ENCODE measurements at places on chromosomes 1 and 21.

GRCh38 chr1:83559129-83559840, 439.6 kb downstream of the TTLL7 start:
- no peaks in the 10 kb centered on the region for H3K27me3 ChIP-seq
- no peak for DNase-seq
- no peak overlapping the region for H3K4me3 ChIP-seq
- no peak overlapping the region for H3K27ac ChIP-seq
- no peaks in the 10 kb centered on the region for H3K4me1 ChIP-seq

DNA sequence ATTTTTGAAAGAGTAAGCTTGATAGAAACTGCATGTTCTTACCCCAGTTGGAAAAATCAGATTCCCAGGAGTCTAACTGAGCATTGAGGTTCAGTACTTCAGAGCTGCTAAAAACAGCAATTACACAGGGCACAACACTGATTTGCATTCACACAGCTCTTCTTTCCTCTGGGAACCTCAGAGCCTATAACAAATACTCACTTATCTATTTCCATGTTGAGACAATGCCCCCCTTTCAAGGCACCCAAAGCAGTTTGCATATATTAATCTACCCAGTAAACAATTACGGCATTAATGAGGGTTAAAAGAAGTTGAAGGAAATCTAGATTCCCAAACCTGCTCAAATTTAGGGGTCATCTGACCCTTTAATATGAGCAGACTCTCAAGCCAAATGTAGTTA, 126.9 kb upstream of the SLC35F3 start:
- H3K4me1 ChIP-seq: no peaks in the 10 kb centered on the region
- H3K27ac ChIP-seq: no peak overlapping the region
- no peaks in the 10 kb centered on the region for H3K36me3 ChIP-seq
- no peak for DNase-seq

DNA sequence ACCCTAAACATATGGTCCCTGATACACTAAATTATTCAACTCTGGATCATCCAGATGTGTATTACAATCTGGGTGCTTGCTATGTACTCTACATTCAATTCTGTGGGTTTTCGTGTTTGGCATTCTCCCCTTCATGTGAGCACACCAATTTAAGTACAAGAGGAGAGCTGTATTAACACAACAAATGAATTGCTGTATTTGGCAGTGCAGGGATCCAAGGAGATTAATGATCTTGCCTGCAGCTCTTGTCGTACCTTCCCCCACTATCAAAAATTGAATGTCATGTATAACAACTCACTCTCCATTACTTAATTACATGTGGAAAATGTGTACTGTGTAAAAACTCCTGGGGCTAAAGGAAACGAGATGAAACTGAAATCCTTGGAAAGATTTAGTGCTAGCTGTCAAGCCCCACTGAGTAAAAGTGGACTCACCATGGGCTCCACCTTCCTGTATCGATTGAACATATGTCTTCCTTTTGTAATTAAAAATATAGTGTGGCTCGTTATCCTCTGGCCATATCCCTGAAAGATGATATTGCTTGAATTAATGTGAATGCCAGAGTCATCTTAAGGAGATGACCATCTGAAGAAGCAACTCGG, 172.2 kb upstream of the L1TD1 start:
- H3K27ac ChIP-seq: no peak overlapping the region
- H3K4me1 ChIP-seq: no peaks in the 10 kb centered on the region
- H3K36me3 ChIP-seq: no peaks in the 10 kb centered on the region
- DNase-seq: no peak
- no peaks in the 10 kb centered on the region for H3K27me3 ChIP-seq

- H3K27me3 ChIP-seq: peaks cover 67% of the 10 kb centered on the region
- no peaks in the 10 kb centered on the region for H3K4me1 ChIP-seq
- H3K27ac ChIP-seq: no peak overlapping the region
- DNase-seq: no peak
Measured at GRCh38 chr1:21652937-21653743, 16.0 kb downstream of the RAP1GAP start.

GRCh38 chr1:177145106-177146070, 19.1 kb downstream of the ASTN1 start:
- H3K4me1 ChIP-seq: no peaks in the 10 kb centered on the region
- H3K27ac ChIP-seq: no peak overlapping the region
- no peak for DNase-seq
- no peaks in the 10 kb centered on the region for H3K36me3 ChIP-seq
- no peak overlapping the region for H3K4me3 ChIP-seq

- no peak for DNase-seq
- no peak overlapping the region for H3K4me3 ChIP-seq
- H3K36me3 ChIP-seq: no peaks in the 10 kb centered on the region
- H3K27ac ChIP-seq: no peak overlapping the region
Measured at GRCh38 chr1:201176940-201177339, 13.7 kb upstream of the IGFN1 start.

GRCh38 chr21:45354970-45355369, 50.0 kb upstream of the COL18A1 start:
- DNase-seq: no peak
- no peaks in the 10 kb centered on the region for H3K36me3 ChIP-seq
- no peaks in the 10 kb centered on the region for H3K4me1 ChIP-seq
- no peak overlapping the region for H3K4me3 ChIP-seq

DNA sequence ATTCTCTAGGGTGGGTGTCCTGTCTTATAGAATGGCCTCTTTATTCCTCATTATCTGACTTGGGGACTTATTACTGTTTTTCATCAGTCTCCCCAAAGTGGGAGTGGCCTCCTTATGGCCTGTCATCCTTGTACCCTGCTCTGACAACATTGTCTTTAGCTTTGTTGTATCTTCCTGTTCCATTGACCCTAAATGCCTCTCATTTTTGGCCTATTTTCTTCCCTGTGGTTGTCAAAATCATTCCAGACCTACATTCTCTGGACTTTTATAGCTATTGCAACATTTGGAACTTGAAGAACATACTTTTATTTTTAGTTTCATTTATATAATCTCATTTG, 9.7 kb downstream of the SFT2D2 start:
- no peak overlapping the region for H3K4me3 ChIP-seq
- H3K27ac ChIP-seq: no peak overlapping the region
- H3K4me1 ChIP-seq: 0 out of 2 replicates have a peak, but pooled peaks cover 5% of the 10 kb centered on the region

DNA sequence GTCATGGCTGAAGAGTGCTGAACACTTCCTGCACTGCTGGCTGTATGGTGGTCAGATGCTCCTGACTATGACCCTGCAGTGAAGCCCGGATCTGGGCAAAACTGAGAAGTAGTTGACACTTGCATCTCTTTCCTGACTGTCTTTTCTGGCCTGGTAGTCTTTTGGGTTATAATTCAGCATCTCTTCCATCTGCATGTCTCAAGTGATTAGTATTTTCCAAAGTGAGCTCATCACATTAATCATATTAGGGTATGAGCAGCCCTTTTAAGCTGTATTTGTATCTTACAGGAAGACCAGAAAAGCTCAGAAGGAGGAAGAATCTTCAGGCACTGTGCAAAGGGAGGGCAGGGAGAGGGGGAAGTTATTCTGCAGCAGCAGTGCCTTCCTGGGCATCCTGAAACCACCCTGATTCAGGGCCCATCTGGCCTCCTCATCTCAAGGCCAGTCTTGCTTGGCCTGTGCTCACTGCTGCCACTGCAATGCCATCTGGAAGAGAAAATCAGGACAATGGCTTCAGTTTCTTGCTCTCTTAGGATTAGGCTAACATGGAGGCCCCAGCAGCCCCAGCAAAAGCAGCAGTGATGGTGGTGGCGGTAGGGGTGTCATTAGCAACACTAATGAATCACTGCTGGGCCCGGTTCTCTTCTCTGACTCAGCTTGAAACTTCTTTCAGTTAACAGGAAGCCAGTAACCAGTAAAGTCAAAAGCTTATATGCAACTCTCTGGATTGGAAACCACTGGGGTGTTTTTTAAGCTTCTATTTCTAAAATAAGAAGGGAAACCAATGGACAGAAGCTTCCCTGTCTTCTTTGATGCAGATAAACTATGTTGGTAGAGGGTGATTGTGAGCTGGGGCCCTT, 63.3 kb upstream of the WDR26 start:
- peak overlapping the region; percentile 13 for H3K4me3 ChIP-seq
- no peaks in the 10 kb centered on the region for H3K27me3 ChIP-seq
- H3K4me1 ChIP-seq: peaks cover 35% of the 10 kb centered on the region
- H3K36me3 ChIP-seq: no peaks in the 10 kb centered on the region
- DNase-seq: peak; percentile 86

DNA sequence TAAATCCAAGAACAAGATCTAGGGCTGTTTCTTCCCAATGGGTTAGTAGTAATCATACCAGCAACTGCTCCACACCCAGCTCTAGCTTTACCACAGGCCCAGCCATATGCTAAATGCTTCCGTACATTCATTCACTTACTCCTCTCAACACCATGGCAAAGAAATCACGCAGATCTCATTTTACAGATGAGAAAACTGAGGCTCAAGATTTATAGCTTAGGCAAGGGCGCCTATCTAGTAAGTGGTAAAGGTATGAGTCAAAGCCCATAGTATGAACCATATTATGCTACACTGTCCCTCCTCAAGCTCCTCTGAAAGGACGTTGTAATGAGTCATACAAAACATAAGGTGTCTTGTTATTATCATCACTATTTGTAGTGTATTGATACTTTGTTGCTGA, 82.2 kb downstream of the NIBAN1 start:
- no peak overlapping the region for H3K4me3 ChIP-seq
- H3K27ac ChIP-seq: no peak overlapping the region

DNA sequence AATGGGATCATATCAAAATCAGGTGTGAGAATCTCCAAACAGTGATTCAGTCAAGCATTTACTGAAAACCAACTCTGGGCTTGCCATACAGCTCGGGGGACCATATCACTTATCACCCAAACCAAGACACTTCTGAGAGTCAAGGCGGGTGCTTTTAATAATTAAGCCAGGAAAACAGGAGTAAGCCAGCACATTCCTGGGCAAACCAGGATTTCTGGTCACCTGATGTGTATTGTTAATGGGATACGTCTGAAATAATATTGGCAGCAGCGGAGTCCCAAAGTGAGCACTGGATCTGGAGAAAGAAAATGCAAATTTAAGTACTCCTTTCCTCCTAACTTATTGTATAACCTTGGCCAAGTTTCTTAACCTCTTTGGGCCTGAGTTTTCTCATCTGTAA, 17.6 kb downstream of the OSCP1 start:
- peaks cover 8% of the 10 kb centered on the region for H3K4me1 ChIP-seq
- no peak overlapping the region for H3K4me3 ChIP-seq
- DNase-seq: no peak
- no peak overlapping the region for H3K27ac ChIP-seq
- no peaks in the 10 kb centered on the region for H3K27me3 ChIP-seq

DNA sequence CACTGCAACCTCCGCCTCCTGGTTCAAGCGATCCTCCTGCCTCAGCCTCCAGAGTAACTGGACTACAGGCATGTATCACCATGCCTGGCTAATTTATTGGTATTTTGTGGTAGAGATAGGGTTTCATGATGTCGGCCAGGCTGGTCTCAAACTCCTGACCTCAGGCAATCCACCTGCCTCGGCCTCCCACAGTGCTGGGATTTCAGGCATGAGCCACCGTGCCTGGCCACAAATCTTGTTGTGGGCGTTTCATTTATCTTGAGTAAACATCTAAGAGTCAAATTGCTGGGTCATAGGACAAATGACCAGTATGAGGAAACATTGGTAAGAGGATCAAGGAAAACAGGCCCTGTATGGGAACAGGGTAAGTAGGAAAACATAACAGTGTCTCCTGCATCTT, 17.9 kb downstream of the TMEM200B start:
- no peak overlapping the region for H3K4me3 ChIP-seq
- no peaks in the 10 kb centered on the region for H3K36me3 ChIP-seq
- H3K27ac ChIP-seq: no peak overlapping the region
- no peaks in the 10 kb centered on the region for H3K27me3 ChIP-seq
- no peaks in the 10 kb centered on the region for H3K4me1 ChIP-seq
- no peak for DNase-seq

GRCh38 chr1:63063367-63063766, 259.0 kb upstream of the FOXD3 start:
- no peak overlapping the region for H3K27ac ChIP-seq
- DNase-seq: no peak
- no peaks in the 10 kb centered on the region for H3K4me1 ChIP-seq
- H3K36me3 ChIP-seq: no peaks in the 10 kb centered on the region

- H3K4me3 ChIP-seq: no peak overlapping the region
- no peaks in the 10 kb centered on the region for H3K27me3 ChIP-seq
- DNase-seq: no peak
- no peaks in the 10 kb centered on the region for H3K36me3 ChIP-seq
- no peaks in the 10 kb centered on the region for H3K4me1 ChIP-seq
Measured at GRCh38 chr21:29671728-29672127, 268.1 kb downstream of the GRIK1 start.

DNA sequence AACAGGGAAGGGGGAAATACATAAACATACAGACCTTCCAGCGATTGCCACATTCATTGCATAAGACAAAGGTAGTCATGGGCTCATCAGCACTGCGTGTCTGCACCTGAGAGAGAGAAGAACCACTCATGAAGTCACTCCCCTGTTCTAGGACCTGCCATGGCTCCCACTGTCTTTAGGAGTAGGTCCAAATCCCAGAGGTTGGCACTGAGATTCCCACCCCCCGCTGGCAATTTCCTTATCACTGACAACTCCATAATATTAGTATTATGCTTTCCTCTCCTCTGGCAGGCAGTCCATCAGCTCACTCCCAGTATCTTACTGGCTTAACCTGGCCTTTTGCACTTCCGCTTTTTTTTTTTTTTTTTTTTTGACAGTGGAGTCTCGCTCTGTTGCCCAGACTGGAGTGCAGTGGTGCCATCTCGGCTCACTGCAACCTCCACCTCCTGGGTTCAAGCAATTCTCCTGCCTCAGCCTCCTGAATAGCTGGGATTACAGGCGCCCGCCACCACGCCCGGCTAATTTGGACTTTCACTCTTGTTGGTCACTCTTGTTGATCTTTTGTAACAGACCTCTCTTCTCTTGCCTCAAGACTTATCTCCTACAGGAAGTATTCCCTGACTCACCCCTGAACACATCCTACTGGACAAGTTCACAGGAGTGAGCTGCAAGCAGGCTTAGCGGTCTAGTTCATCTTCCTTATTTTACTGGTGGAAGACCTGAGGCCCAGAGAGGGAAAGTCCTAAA, 14.8 kb upstream of the ZNF436 start:
- no peak overlapping the region for H3K4me3 ChIP-seq
- H3K36me3 ChIP-seq: no peaks in the 10 kb centered on the region
- H3K27ac ChIP-seq: no peak overlapping the region
- H3K27me3 ChIP-seq: no peaks in the 10 kb centered on the region
- H3K4me1 ChIP-seq: no peaks in the 10 kb centered on the region
- DNase-seq: no peak

DNA sequence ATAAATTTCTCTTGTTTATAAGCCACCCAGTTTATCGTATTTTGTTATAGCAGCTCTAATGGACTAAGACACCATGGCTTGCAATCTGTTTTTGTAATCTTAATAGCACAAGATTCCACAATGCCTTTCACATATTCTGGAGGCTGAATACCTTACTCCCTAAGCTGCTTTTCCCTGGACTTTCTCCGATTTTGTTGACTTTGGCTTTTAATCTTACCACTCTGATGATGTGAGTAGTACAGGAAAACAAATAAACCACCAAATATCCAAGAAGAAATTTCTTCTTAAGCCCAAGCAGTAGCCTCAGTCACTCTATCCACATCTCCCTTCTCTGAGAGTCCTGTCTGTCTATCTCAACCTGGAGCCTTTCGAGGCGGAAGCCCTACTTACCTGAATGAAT, 838.6 kb downstream of the LTN1 start:
- DNase-seq: no peak
- no peaks in the 10 kb centered on the region for H3K36me3 ChIP-seq
- H3K27ac ChIP-seq: no peak overlapping the region

Data from MM.1S (cell line).